ENCODE measurements at places on chromosomes 13 and 19. TPM values are rescaled to one million over a fixed set of nuclear protein-coding genes. Genes with fewer than 3 reads are reported as not detected.

DNA sequence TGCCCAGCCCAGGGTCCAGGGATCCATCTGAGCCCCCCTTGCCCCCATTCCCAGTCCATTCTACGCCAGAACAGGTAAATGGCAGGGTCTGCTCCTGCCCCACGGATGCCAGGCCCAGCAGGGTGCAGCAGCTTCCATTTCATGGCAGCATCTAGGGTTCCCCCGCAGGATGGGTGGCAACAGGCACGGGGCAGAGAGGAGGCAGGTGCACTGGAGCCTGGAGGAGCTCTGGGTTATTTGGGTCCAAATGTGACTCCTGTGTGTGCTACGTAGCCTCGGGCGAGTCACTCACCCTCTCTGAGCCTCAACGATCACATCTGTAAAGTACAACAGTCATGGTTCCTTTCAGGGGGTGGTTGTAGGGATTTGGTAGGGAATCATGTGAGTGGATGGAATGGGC, 27.4 kb downstream of the IL12RB1 start:
- no peaks in the 10 kb centered on the region for H3K27me3 ChIP-seq
- H3K4me1 ChIP-seq, result peaks cover 3% of the 10 kb centered on the region
- no peak for DNase-seq
- no peaks in the 10 kb centered on the region for H3K36me3 ChIP-seq
- no peak overlapping the region for H3K4me3 ChIP-seq
- H3K27ac ChIP-seq, result no peak overlapping the region

GRCh38 chr19:51131780-51132680, 7.3 kb downstream of the SIGLEC9 start:
- no peaks in the 10 kb centered on the region for H3K36me3 ChIP-seq
- H3K27ac ChIP-seq, result no peak overlapping the region
- DNase-seq, result peak; percentile 34
- no peaks in the 10 kb centered on the region for H3K4me1 ChIP-seq
- no peak overlapping the region for H3K4me3 ChIP-seq
- peaks cover 42% of the 10 kb centered on the region for H3K27me3 ChIP-seq

LILRB1 gene
- not detected for polyA plus RNA-seq

- peaks cover 10% of the 10 kb centered on the region for H3K27me3 ChIP-seq
- no peak overlapping the region for H3K4me3 ChIP-seq
- no peak for DNase-seq
Observed at GRCh38 chr13:112892426-112893206, 76.4 kb upstream of the MCF2L start.

GRCh38 chr13:95636853-95637252, 7.7 kb downstream of the DZIP1 start:
- H3K36me3 ChIP-seq, result peaks cover 67% of the 10 kb centered on the region
- H3K4me1 ChIP-seq, result peaks cover 6% of the 10 kb centered on the region
- H3K27me3 ChIP-seq, result no peaks in the 10 kb centered on the region
- no peak overlapping the region for H3K4me3 ChIP-seq
- no peak for DNase-seq
- H3K27ac ChIP-seq, result no peak overlapping the region

DNA sequence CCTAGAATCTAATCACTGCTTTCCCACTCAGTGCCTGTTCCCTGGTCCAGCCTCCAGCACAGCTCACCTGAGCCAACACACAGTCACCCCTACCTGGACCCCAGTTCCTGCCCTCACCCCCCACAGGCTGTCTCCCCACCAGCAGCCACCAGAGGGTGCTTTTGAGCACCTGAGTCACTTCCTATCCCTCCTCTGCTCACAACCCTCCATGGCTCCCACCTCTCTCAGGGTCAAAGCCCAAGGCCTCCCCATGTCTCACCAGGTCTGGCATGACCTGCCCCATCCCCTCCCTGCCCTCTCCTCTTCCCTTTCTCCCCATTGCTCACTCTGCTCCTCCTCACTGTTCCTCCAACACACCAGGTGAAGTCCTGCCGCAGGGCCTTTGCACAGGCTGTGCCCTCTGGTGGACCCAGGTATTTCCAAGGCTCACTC, 7.1 kb upstream of the DPP9 start:
- no peaks in the 10 kb centered on the region for H3K4me1 ChIP-seq
- H3K27me3 ChIP-seq, result no peaks in the 10 kb centered on the region
- no peaks in the 10 kb centered on the region for H3K36me3 ChIP-seq
- peak; percentile 66 for DNase-seq

KLHL1 gene
- polyA plus RNA-seq, result not detected

DNA sequence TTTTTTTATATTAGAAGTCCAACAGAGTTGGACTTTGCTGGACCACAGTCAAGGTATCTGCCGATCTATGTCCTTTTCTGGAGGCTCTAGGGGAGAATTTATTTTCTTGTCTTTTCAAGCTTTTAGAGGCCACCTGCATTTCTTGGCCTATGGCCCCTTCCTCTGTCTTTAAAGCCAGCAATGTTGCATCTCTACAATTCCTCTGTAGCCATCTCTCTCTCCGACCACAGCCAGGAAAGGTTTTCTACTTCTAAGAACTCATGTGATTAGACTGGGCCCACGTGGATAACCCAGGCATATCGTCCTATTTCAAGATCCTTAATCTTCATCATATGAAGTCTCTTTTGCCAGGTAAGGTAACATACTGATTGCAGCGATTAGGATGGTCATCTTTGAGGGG, 43.5 kb upstream of the RGCC start:
- no peaks in the 10 kb centered on the region for H3K27me3 ChIP-seq
- H3K36me3 ChIP-seq, result no peaks in the 10 kb centered on the region
